ENCODE measurements at places on chromosomes 12 and 14. TPM values are rescaled to one million over a fixed set of nuclear protein-coding genes. Genes with fewer than 3 reads are reported as not detected.

- no peak for DNase-seq
These were observed 276.9 kb downstream of the ALG10 start for GRCh38 chr12:34298971-34299801.

DNA sequence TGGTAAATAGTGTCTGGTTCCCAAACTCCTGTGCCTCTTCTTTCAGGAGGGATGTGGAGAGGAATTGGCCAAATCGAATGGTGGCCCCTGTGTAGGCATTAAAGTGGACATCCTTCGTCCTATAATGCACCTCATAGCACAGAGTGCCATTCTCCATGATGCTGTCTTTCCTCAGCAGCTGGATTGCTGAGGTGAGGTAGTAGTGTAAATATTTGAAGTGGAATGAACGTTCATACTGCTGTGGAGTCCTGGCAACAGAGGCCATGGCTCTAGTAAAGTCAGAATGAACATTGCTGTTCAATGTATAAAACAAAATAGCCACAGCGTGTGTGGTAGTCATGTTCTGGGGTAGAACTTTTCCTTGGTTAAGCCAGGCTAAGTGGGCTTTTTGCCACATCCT lies 2.7 kb downstream of the ART4 start:
- no peak for DNase-seq

DNA sequence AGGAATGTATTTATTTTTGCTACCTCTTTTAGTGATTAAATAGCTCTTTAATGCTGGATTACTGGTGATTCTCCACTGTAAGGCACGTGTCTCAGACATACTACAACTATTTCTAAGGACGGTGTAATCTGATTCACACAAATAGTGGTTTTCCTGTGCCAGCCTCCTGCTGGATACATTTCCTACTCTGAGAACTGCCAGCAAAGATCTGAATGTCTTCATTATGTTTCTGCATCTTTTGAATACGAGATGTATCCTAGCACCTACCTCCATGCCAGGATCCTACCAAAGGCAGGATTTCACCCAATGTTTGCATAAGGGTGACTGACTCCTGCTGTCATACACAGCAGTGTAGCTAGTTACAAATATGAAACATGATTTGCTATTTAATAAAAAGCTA lies 120.6 kb downstream of the PRICKLE1 start:
- DNase-seq: no peak

DNA sequence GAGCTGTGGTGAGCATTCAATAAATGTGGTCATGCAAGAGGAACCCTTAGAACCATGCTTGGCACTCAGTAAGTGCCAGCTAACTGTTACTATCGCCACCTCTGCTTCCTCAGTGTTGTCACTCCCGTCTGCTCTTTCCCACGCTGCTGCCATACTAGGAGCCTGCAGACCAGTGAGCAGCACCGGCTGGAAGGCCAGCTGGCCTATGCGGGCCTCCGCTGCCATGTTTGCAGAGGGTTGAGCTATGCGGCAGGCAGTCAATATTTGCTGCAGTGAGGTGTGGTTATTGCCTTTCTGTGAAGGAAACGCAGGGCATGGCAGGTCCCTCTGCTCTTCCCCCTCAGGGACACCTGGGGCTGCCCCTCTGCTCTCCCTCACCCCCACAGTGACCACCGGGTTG lies 13.0 kb downstream of the KMT5A start:
- no peak for DNase-seq

Gene ALX1
- total RNA-seq: not detected

Gene TBX5
- not detected for total RNA-seq

Gene IL31
- not detected for total RNA-seq

Gene KRT2
- not detected for total RNA-seq

Data from epithelial cell of proximal tubule (primary cell).